ENCODE measurements at places on chromosomes 5 and 9. TPM values are rescaled to one million over a fixed set of nuclear protein-coding genes. Genes with fewer than 3 reads are reported as not detected.

GRXCR2 gene
- total RNA-seq = not detected

DND1 gene
- total RNA-seq = 0.30 TPM

SPINK13 gene
- total RNA-seq = not detected

PKD2L2 gene
- not detected for total RNA-seq

HMMR gene
- total RNA-seq = 0.87 TPM

WWC1 gene
- total RNA-seq = 14.0 TPM

GRCh38 chr5:132459983-132460838 lies 30.4 kb downstream of the IRF1 start:
- no peak for DNase-seq

GRCh38 chr5:10567121-10567591 lies 3.3 kb downstream of the ANKRD33B start:
- DNase-seq = no peak

- no peak for DNase-seq
Observed at GRCh38 chr5:154849264-154849785, 1.1 kb downstream of the FAXDC2 start.

GRCh38 chr9:34456746-34457145 lies 1.6 kb downstream of the FAM219A start:
- no peak for DNase-seq

DNA sequence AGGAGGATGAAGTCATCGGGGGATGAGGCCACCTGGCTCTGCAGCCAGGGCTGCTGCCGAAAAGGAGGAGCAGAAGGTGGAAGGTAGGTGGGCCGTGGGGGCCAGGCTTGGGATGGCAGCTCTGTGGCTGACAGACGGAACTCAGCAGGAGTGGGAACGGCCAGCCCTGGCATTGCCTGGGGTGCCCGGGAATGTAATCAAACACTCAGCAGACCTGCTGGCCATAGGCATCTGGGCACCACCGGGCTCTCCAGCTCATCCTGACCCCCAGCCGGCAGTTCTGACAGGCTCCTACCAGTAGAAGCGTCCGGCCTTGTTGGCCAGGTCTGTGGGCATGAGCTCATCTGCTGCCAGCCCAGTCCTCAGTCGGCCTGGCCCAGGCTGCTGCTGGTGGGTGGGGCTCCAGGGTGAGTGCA lies 4.3 kb upstream of the FAT2 start:
- DNase-seq = no peak

- DNase-seq = no peak
Observed at GRCh38 chr9:78714576-78714975, 417.7 kb downstream of the PSAT1 start.

DNA sequence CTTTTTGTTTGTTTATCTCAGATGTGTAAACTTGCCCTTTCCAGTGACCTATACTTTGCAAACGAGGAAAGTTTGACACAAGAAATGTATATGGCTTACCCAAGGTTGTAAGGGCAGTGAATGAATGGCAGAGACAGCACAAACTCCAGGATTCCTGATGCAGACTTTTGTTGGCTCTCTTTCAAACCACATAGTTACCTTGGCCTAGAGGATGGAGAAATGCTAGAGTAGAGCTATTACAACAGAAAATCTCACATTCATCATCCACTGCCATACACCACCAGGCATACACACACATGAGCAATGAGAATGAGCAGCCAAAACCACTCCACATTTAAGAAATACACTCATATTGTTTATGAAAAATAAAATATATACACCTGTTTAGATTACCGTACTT lies 387.0 kb downstream of the TLR4 start:
- DNase-seq = no peak

GRCh38 chr5:9363449-9363848 lies 182.4 kb downstream of the SEMA5A start:
- DNase-seq = no peak

DNA sequence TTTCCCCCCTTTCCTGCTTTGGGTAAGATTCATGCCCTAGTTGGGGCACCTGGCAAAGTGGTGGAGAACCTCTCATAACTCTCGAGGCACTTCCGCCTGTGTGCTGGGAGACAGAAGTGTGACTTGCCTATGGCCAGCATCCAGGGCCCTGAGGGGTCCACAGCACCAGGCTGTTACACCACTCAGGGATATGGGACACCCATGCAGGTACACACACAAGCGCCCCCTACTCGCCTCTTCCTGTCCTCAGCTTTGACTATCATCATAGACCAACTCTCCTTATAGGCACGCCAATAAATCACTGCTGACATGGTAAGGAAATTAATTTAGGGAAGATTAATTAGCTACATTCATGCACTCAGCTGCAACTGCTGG lies 45.4 kb downstream of the SHB start:
- no peak for DNase-seq

DNA sequence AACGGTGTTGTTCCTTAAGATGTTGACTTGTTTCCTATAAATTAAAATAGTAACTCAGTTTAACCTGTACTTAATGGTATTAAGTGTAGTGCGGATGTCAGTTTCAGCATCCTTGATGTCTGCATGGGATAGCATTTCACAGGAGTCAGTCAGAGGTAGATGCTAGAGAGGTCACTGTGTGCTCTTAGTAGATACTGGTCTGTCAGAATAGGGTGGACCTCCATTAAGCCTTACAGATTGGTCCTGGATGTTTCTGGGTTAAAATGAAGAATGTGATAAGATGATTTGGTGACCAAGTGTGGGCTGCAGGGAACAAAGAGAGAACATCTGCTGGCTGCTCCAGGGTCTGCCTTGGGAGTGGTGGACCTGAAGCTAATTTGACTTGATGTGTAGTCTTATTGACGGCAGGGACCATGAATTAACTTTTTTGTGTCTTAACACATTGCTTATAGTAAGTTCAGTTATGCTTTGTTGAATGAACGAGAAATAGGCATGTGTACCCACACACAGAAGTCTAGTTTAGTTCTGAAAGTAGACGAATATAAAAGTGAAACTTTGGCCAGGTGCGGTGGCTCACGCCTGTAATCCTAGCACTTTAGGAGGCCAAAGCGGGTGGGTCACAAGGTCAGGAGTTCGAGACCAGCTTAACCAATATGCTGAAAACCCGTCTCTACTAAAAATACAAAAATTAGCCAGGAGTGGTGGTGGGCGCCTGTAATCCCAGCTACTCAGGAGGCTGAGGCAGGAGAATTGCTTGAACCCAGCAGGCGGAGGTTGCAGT lies 12.5 kb downstream of the RAB24 start:
- DNase-seq = no peak

- DNase-seq = no peak
Observed at GRCh38 chr5:135441919-135442318, 5.2 kb downstream of the DCANP1 start.

DNA sequence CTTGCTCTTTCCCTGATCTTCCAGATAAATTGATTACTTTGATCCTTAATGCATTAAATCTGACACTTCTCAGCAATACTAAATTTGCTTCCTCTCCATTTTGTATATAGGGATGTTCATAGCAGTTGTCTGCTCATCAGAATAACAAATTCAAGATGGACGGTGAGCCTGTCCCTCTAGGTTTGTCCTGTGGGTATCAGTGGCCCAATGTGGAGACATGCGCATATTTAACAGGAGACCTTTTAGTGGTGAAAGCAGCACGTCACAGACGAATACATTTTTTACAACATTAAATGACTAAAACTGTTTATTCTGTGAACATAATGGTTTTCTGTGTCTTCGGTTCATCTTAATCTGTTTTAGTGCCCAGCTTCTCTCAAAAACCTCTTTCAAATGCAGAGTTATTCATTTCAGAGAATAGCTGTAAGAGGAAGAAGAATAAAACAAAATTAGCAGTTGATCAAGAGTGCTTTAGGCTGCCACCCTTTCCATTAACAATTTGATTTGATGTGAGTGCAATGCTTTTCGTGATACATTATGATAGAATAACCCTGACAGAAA lies 1970.4 kb upstream of the WWC1 start:
- no peak for DNase-seq

Data from ovary (tissue), 10 donors.